Keratinocyte (primary cell): ENCODE measurements at places on chromosomes 3 and 15.

- no peak for DNase-seq
Observed at GRCh38 chr3:123409443-123410148, 39.3 kb downstream of the ADCY5 start.

DNA sequence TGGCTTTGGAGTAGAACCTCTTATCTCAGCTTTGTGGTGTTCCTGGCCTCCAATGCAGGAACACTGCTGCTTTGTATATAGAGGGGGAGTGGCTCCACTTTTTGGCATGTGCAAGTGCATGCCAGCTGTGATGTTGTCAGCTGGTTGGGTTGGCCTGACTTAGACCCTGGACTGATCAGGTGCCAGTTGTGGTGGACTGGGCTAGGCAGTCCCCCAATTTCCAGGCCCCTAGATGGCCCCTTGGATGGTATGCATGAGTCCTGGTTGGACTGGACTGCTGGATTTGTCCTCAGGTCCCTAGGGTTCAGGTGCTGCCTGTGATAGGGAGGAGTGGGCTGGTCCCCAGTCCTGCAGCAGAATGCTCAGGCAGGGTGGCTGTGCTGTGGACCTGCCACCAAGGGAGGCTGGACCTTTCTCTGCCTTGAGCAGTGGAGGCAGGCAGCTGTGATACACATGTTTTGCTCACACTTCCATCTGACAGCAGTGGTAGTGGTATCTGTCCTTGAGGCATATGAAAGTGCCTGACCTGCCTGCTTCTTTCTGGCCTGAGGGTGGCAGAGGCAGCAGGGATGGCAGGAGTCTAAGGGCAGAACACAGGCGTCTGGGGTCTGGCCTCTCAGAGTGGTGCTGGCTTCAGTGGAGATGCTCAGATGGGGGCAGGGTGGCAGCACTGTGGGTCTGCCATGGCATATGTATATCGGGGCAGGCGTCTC, 74.8 kb downstream of the STXBP5L start:
- DNase-seq, result no peak

DNA sequence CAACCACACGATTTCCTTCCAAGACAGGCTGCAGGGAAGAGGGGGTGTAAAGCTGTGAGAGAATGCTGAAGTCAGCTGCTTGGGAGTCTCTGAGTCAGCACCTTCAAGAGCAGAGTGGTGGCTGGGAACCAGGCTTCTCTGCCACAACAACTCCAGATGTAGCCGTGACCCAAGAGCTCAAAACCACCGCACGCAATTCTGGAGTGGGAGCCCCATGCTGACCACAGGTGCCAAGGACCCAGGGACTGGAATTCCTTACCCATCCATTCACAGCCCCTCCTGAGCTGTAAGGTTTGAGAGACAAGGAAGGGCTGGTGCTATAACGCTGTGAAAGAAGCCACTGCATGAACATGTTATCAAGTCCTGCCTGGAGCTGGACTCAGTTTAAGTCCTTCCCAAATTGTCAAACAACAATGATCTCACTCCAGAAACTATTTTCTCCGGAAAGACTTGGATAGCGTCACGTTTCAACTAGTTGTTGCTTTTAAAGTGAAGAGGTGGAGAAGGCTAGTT, 61.4 kb downstream of the UMPS start:
- no peak for DNase-seq

- DNase-seq, result no peak
Observed at GRCh38 chr3:120177707-120178306, 83.6 kb upstream of the GSK3B start.

- no peak for DNase-seq
Observed at GRCh38 chr3:502486-502885, 305.9 kb downstream of the CHL1 start.

DNA sequence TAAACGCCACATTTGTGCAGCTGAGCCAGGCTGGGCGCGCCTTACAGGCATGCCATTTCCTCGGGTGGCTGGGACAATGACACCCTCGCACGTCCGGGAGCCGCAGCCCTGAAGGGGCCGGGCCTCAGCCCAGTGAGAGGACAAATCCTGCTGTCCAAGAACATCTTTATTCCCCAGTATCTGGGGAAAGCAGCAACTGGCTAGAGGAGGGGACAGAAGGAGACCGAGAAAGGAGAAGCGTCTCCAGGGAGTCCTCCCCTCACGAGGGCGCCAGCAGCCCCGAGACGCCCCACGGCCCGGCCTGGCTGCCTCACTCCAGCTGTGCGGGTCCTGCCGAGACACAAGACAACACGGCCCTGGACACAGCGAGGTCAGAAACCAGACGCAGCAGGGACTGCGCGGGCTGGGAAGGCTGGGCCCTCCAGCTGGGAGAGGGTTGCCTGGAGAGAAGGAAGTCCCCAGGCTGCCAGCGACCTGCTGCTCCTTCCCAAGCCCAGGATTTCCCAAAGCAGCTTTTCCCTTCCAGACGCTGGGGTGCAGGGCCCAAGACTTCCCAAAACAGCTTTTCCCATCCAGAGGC, 130.2 kb downstream of the CHSY1 start:
- no peak for DNase-seq

- no peak for DNase-seq
Observed at GRCh38 chr3:59963676-59964075, 913.9 kb upstream of the CFAP20DC start.

GRCh38 chr15:40063563-40064011, 24.6 kb upstream of the SRP14 start:
- DNase-seq, result no peak

DNA sequence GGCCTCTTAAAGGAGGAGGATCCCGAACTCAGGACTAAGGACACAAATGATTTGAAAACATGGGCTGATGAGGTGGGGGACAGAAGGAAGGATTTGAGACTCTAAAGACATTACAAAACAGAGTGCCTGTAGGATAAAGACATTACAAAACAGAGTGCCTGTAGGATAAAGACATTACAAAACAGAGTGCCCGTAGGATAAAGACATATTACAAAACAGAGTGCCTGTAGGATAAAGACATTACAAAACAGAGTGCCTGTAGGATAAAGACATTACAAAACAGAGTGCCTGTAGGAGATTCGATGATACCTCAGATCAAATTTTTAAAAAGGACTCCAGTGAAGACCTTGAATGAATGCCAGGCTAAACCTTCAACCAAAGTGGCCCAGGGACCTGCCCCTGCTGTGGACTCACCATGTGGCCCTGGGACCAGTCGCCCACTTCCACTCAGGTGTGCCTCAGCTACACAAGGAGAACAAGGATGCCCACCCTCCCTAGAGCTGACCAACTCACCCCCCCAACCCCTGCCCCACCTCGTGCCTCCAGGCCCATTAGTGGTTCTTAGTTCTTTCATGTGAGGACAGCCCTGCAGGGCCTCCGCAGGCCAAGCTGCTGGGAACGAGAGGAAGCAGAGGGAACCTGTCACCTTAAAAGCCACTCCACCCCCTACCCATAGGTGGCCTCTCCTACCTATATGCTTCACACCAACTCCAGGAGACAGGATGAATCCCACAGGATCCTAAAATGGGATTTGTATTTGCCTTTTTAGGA, 59.8 kb downstream of the SH3BP5 start:
- DNase-seq, result no peak
